Right cardiac atrium (tissue), 5 donors: ENCODE measurements at places on chromosomes 1 and 21.
A peak's percentile ranks its signal among the peaks of the same experiment; 100 is the strongest.

GRCh38 chr1:247574236-247574635 is 13.9 kb upstream of the OR2G2 start:
- DNase-seq = no peak

GRCh38 chr1:235093013-235093695 is 35.5 kb downstream of the TOMM20 start:
- peak; percentile 60 for DNase-seq

DNA sequence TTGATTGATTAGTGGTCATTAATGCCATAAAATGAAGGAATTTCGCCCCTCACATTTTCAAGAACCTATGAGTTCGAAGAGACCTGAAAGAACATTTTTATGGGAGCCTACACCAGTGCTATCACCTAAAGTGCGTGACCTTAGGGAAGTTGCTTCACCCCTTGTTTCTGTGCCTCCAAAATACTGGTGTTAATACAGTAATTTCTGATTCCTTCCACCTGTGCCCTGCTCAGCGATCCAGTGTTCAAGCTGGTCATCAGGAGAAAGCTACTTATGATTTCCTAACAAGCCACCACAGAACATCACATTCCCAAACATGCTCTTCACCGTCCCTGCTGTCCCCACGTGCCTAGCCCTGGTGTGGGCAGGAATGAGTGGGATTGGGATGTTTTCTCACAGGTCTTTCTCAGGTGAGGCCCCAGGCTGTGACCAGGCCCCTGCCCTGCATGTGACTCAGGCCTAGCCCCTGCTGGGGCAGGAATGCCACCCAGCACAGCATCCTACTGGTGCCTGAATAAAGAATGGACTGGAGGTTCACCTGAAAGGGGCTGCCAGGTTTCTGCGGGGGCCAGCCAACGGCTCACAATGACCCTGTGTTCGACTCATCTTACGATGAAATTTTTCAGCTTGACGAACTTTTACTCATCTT is 60.3 kb downstream of the CD247 start:
- no peak for DNase-seq

- DNase-seq = no peak
These were observed 48.7 kb downstream of the SPAG17 start for GRCh38 chr1:118136187-118136941.

DNA sequence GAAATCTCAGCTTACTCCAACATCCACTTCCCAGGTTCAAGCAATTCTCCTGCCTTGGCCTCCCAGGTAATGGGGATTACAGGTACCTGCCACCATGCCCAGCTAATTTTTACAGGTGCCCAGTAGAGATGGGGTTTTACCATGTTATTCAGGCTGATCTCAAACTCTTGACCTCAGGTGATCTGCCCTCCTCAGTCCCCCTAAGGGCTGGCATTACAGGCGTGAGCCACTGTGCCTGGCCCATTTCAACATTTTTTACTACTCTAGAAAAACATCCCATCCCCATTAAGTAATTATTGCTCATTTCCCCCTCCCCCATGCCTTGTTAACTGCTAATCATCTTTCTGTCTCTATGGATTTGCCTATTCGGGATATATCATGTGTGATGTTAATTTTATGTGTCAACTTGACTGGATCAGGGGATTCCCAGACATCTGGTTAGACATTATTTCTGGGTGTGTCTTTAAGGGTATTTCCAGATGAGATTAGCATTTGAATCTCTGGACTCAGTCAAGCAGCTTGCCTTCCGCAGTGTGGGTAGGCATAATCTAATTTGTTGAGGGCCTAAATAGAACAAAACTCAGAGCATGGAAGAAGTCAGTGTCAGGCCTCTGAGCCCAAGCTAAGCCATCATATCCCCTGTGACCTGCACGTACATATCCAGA is 33.0 kb upstream of the ZBTB8B start:
- DNase-seq = no peak

- DNase-seq = no peak
These were observed 88.2 kb downstream of the PAPPA2 start for GRCh38 chr1:176551146-176551545.

- no peak for DNase-seq
These were observed 34.7 kb downstream of the STYXL2 start for GRCh38 chr1:167128261-167129227.

- DNase-seq = no peak
These were observed 81.9 kb upstream of the NR5A2 start for GRCh38 chr1:199945591-199945990.
